ENCODE measurements at places on chromosomes 12 and 14.

DNA sequence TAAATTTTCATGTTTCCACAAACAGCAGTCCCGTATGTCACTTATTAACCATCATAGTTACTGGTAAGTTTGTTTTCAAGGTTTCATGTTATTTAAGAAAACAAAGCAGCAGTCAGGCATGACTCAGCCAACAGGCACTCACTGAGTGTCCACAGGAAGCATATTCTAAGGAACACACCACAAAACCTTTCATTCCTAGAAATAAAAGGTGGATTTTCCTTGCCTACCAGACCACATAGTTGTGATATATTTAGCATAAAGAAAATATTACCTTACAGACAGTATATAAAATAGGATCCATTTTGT is 143.3 kb upstream of the AVPR1A start:
- DNase-seq: peak; percentile 98

- peak; percentile 99 for DNase-seq
These were observed 139.3 kb upstream of the ARHGAP5 start for GRCh38 chr14:31937730-31938346.

GRCh38 chr14:54669721-54670561 is 103.0 kb downstream of the SAMD4A start:
- no peak for DNase-seq

DNA sequence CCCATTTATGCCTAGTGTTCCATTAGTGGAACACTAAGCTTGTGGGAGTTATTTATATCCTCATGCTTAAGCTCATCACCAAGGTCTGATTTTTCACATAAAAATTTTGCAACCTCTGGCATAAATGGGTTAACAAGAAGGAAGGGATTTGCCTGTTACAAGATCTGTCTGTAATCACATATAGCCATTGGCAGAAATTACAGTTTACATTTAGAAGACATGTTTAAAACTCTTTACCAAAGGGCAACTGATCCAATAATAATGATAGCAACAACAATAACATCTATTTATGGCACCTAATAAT is 422.9 kb downstream of the ZFP36L1 start:
- DNase-seq: no peak

DNA sequence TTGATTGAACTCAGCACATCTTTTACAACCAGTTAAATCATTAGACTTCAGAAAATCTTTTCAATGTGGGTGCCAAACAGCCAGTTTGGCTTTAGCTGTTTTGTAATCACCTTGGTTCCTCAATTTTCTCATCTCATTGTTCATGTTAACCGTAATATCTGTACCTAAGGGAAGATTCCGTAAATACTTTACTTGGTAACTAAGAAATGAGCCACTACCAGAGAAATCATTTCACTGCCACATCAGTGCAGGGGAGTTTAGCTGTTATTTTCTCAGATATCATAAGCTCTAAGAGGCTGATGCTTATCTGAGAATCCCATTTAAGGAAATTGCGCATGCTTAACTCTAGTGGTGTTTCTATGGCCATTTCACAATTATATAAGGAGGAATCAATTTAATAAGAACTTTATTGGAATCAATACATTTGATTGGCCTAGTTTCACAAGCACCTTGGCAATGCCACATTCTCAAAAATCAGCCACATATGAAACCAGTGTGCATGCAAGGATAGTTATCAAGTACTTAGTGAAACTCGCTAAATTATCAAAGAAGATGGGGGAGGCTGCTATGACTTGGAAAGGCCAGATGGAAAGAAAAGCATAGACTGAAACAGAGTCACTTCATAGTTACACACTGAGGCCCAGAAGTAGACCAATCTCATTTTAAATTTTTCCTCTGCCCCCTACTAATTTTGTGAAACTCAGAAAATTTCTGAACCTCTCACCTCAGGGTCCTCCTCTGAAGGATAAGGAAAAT is 28.1 kb upstream of the IL22 start:
- DNase-seq: no peak

DNA sequence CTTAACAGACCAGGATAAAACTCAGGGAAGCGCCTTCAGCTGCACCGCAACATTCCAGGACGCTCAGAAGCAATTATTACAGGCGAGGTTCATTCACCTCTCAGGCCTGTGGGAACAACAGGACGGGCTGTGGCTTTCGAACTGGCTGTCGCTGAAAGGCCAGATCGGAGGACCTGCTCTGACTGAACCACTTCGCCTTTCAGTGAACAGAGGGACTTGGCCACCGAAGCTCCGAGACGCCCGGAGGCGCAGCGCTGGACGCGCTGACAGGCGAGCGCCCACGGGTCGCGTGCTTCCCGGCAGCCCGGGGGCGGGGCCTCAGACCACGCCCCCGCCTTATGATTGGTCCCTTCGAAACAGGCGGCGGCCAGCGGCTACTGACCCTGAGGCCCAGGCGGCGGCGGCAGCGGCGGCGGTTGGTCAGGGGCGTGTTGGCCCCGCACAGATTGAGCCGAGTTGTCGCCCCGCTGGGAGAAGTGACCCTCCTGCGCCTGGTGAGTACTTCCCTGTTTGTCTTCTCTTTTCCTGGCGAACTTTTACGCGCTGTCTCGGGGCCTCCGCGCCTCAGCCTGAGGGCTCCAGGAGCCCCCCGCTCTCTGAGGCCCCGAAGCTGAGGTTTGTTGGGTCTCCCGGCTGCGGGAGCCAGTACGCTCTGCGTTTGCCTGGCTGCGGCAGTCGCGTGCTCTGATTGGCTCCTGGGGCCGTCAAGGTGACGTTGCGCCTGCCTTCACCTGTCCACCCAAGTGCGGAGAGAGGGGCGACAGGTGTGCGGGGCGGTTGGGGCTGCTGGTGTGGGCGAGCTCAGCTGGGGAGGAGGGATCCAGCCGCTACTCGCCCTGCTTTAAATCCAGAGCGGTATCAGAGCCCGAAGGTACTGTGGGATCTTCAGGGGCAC is at the start of gene GAS2L3:
GAS2L3 (plus strand) TSS at position 393 of the 895 bp plus-strand sequence. CDS start 21,221 bp downstream, outside the sequence.
- DNase-seq: peak; percentile 90

DNA sequence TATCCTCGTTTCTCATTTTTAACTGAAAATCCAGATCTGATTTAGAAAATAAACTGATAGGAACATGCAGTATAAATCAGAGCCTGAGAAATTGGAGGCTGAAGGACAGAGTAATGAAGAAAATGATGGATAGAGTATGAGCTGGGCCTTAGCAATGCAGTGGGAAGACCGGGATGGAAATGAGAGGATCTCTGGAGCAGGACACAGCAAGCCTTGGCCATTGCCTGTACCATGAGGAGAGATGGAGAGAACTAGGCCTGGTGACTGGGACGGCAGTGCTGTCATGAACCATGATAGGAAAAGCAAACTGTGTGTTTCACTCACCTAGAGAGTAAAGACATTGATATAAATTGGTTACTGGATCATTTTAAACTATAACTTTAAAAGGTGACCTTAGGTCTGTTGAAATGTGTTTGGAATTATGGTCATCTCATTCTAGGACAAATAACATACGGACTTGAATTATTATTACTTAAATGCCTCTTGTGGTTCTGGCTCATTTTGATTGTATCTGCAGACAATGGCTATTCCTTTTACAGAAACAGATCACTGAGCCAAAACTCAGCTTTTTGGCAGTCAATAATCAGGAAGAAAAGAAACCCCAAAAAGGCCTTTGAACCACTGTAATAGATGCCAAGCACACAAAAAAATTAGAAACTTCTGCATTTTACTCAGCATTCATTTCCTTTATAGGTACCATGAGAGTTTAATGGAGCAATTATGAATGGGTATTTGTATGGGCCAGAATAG is 251.9 kb upstream of the PRKD1 start:
- no peak for DNase-seq

Measured in kidney tubule cell (primary cell).